ENCODE measurements at places on chromosomes 1 and 21. TPM values are rescaled to one million over a fixed set of nuclear protein-coding genes. Genes with fewer than 3 reads are reported as not detected.
A peak's percentile ranks its signal among the peaks of the same experiment; 100 is the strongest.

GRCh38 chr1:24865168-24865567 is 64.9 kb downstream of the RUNX3 start:
- no peak for DNase-seq

- no peak for DNase-seq
Measured at GRCh38 chr1:202374099-202374498, 25.6 kb downstream of the PPP1R12B start.

DNA sequence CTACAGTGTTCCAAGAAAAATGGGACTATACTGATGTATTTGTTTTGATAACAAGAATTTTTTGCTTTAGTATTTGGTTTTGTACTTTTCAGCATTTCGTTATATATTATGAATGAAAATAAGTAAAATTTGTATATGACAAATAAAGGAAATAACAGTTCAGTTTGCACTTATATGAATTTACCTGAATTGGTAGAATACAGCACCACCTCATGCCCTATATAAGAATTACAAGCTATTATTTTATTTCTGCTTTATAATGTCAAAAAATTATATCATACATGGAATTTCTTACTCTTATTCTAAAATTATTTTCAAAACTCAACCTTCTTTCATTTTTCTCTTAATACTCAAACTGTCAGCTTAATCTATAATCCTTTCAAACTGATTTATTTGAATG is 14.6 kb downstream of the EFCAB7 start:
- DNase-seq: no peak

GRCh38 chr1:61244114-61244513 is 161.8 kb downstream of the NFIA start:
- DNase-seq: no peak

DNA sequence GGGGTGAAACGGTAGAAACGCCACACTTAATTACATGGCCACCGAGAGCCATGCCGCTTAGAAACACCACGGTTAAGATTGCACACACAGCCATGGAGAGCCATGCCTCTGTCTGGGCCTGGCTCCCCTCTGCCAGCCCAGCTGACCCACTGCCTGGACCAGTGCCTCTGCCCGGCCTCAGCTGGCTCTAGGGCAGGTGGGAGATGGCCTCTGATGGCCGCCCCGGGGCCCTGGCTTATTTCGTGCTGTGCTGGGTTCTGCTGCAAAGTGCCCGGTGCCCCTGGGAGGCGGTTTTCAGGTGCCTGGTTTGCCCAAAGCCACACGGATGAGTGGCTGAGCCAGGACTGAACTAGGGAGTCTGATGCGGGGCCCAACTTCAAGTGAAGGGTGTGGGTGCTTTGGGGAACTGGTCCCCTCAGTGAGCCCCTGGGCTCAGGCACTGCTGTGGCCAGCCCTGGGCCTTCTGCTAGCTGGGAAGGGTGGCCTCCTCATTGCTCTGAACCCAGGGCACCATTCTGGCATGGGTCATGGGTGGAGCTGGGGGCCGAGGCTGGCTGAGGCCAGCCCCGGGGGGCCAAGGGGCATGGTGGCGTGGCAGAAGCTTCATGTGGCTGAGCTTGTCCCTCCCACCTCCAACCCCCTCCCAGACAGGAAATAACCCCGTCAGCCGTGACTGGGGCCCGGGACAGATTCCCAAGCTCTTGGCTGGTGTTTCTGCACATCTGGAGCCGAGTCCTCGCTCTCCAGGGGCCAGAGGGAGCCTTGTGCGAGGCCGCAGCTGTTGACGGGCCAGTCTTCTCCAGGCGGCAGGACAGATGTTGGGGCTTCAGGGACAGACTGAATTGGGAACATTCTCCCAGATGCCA is 1.9 kb upstream of the GPR153 start:
- no peak for DNase-seq

DNA sequence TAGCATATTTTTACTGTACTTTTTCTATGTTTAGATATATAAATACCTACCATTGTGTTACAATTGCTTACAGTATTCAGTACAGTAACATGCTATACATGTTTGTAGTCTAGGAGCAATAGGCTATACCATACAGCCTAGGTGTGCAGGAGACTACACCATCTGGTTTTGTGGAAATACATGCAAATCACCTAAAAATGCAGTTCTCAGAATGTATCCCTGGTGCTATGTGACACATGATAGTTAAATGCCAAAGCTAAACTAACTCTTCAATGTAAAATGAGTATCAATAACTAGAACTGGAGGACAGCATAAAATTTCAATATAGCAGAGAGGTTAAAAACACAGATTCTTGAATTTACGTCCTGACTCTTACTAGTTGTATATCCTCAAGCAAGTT is 14.8 kb downstream of the NUCKS1 start:
- no peak for DNase-seq

- no peak for DNase-seq
Measured at GRCh38 chr1:220775240-220775853, 11.4 kb upstream of the MTARC1 start.

- no peak for DNase-seq
Measured at GRCh38 chr1:6587261-6588005, 7.6 kb downstream of the ZBTB48 start.

- DNase-seq: no peak
Measured at GRCh38 chr1:111770916-111771315, 15.2 kb downstream of the DDX20 start.

GRCh38 chr1:40344597-40344996 is 27.5 kb upstream of the COL9A2 start:
- peak; percentile 76 for DNase-seq

DNA sequence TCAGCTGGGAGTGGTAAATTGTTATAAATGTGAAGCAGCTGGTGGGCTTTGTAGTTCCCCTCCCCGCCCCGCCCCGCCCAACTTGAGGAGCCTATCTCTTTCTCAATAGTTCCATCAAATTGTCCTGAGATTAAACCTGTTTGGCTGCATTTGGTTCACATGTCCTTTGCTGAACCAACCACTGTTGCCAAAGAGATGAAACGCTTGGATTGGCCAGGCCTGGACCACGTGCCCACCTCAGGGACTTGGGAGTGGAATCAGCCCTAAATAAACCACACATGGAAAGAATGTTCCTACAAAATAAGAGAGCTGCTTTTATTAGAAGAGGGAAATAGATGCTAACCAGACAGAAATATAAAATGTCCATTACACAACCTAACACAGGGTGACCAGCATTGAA is 424.9 kb upstream of the KAZN start:
- no peak for DNase-seq

- no peak for DNase-seq
Measured at GRCh38 chr1:151853411-151853943, at the start of gene THEM5. TSS of gene THEM5 (minus strand) at chr1:151853712. CDS start at chr1:151853565, 147 bp downstream.

GRCh38 chr1:14648896-14649855 is 50.7 kb downstream of the KAZN start:
- DNase-seq: no peak

GRCh38 chr1:119011116-119011515 is 23.0 kb upstream of the TBX15 start:
- DNase-seq: no peak

- DNase-seq: no peak
Measured at GRCh38 chr1:95650631-95651030, 416.6 kb downstream of the RWDD3 start.

DNA sequence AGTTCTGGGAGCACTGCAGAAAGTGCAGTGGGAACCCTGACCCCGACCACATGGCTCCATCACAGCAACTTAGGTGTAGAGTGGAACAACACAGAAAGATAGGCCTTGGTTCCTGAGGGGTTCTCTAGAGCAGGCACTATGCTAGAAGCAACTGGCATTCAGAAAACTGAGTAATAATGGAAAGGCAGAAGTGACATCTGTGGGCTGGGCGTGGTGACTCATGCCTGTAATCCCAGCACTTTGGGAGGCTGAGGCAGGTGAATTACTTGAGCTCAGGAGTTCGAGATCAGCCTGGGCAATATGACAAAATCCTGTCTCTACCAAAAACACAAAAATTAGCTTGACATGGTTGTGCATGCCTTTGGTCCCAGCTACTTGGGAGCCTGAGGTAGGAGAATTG is 5.3 kb downstream of the MRPS15 start:
- DNase-seq: no peak

- no peak for DNase-seq
Measured at GRCh38 chr1:224180783-224181452, 2.1 kb upstream of the DEGS1 start.

Gene DYRK3
- 6.4 TPM for total RNA-seq

Gene AJAP1
- total RNA-seq: 0.77 TPM

Gene DUSP23
- 55.5 TPM for total RNA-seq

Gene SLC50A1
- 42.6 TPM for total RNA-seq
